ENCODE measurements at places on chromosomes 2 and 18.
A peak's percentile ranks its signal among the peaks of the same experiment; 100 is the strongest.

- DNase-seq, result no peak
Observed at GRCh38 chr2:199830531-199830930, 20.5 kb downstream of the FTCDNL1 start.

DNA sequence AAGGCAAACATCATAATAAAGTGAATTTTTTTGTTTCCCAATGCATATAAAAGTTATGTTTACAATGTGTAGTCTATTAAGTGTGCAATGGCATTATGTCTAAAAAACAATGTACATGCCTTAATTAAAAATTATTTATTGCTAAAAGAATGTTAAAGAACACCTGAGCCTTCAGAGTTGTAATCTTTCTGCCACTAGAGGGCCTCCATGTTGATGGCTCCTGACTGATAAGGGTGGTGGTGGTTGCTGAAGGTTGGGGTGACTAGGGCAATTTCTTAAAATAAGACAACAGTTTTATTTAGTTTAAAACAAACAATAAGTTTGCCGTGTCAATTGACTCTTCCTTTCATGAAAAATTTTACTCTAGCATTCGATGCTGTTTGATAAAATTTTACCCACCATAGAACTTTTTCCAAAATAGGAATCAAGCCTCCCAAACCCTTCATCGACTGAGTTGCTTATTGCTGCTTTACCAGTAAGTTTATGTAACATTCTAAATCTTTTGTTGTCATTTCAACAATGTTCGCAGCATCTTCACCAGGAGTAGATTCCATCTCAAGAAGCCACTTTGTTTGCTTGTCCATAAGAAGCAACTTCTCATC, 32.3 kb downstream of the MAP3K2 start:
- peak; percentile 65 for DNase-seq

DNA sequence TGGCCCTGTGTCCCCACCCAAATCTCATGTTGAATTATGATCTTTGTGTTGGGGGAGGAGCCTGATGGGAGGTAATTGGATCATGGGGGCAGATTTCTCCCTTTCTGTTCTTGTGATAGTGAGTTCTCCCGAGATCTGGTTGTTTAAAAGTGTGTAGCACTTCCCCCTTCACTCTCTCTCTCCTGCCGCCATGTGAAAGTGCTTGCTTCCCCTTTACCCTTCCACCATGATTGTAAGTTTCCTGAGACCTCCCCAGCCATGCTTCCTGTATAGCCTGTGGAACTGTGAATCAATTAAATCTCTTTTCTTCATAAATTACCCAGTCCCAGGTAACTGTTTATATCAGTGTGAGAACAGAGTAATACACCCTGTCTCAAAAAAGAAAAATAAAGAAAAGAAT, 25.5 kb downstream of the LRRFIP1 start:
- DNase-seq, result no peak

DNA sequence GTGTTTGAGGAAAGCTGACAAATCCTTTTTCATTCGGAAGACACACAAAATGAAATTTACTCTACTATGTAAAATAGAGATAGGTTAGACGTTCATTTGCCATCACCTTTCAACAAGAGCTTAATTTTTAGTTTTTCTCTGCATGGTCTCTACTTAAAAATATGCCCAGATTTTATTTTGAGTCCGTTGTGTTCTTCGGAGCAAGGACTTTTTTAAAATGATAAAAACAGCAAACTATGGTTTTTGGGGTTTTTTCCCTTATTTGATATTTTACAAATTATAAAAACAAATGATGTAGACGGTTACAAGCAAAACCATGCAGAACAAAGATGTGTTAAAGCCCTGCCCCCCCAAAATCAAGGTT, 53.3 kb upstream of the RBM44 start:
- DNase-seq, result no peak
